ENCODE measurements at places on chromosomes 3 and 15.

- DNase-seq, result no peak
Measured at GRCh38 chr3:19473971-19474580, 325.8 kb downstream of the KCNH8 start.

DNA sequence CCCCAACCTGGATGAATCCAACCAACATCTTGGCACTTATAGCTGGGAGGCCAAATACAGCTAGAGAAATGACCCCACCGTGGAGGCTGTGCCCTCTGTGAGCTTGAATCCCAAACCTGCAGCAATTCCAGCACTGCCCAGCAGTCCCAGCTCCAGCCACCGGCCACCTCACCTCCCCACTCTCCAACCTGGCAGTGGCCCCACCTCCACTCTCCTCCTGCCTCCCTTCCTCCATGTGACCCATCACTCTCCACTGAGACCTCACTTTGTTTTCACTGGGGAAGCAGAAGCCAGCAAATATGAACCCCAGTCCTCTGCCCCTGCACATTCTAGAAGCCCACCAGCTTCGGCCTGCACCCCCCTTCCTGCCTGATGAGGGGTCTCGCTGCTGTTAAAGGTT is 79.7 kb upstream of the LINGO1 start:
- no peak for DNase-seq

DNA sequence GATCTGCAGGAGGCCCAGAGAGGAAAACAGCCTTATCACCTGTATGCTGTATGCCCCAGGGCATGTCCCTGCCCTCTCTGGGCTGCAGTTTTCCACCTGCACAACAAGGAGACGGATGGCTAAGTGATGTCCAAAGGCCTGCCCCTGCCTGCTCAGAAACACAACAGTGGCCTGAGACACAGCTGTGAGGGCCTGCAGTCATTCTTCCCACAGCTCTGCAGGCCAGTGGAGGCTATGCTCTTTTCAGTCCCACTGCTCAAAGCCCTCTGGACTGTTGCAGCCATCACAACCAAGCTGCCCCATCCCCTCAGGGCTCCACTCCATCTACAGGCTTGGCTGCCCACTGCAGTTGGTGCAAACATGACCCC is 5.2 kb upstream of the TBC1D2B start:
- no peak for DNase-seq

- no peak for DNase-seq
Measured at GRCh38 chr3:132448216-132448961, 31.1 kb downstream of the DNAJC13 start.

DNA sequence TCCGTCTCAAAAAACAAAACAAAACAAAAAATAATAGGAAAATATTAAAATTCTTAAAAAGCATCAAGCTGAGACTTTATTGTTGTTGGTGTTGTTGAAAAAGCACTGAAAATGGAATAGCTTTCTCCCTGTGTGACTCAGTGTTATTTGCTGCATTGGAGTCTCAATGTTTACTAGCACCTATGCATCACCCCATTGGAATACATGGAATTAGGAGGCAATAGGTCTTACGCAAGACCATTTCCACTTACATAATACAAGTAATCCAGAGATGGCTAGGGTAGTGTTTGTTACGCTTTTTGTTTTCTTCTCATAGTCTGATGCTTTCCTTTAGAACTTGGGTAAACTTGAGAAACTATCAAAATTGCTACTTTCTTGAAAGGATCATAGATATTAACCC is 15.2 kb downstream of the GXYLT2 start:
- no peak for DNase-seq

DNA sequence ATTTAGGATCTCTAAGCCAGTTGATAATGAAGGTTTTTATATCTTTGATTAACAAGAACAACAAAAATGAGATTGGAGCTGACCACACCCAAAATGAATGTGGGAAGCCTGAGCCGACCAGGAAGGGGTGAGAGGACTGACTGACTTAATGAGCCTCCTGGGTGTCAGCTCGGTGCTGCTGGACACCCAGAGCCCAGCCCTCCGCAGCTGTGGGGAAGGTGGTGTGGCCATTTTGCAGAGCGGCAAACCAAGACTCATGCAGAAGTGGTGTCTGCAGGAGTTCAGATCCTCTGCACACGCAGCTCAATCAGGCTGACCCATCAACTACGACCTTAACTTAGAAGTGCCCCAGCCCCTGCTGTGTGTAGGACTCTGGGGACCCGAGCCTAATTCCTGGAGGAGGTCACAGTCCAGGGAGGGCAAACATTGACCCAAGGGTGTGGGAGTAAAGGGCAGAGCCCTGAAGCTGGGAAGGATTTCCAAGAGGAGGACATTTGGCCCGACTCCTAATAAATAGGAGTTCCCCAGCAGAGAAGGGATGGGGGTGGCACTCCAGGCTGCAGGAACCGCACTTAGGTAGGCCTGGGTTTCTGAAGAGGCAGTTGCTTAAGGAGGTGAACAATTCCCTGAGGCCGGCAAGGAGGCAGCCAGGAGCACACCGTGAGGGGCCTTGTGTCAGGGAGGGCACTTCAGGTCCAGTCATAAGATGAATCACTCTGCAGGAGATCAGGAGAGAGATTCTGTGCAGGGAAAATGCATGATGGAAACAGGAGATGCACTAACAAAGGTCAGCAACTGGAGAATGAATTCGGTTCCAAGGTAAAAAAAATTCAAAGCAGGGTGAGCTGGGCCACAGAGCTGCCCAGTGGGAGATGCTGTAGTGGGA is 197.1 kb upstream of the TPM1 start:
- DNase-seq, result no peak

DNA sequence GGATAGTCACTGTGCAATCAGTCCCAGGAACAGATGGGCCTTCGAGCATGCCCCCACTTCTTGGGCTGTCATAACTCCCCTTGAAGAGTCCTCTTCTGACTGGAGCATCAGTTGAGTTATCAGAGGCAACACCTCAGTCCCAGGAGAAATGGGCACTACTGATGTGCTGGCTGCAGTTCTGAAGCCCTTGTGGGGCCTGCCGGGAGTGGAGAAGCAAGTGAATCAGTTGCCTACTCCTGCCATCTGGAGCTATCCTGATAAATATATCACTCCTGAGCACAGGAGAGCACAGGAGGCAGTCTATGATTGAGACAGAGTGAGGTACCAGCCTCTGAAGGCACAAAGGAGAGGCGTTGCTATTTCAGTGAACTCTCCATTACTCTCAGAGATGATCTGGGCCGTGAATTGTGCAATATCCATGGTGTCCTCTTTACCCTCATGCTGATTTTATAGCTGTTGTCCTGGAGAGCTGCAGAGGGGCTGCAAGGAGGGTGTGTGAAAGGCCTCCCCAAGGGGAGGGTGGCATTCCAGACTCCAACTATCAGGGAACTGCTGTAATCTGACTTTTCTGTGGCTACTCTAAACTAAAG is 344.2 kb upstream of the ROPN1 start:
- DNase-seq, result no peak

GRCh38 chr15:46408312-46408711 is 773.5 kb downstream of the SQOR start:
- no peak for DNase-seq

DNA sequence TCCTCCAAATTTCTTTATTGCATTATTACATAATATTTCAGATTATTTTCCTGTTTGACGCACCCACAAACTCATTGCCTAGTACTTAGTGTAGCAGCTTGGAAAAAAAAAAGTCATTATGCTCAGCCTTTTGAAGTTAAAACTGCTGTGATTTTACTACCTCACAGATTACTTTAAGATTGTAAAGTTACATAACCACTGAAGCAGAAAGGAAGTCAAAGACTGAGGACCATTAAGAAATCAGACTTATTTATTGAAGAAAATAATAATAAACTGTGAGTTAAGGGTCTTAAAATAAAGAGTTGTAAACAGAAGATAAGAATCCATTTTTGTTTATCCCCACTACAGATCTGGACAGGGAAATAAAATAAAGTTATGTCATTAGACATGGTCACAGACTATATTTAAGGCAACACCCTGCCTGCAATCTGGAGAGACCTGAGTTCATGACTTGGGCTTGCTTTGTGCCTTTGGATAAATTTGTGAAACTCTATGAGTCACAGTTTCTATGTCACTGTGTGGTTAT is 212.1 kb upstream of the ROBO2 start:
- no peak for DNase-seq

DNA sequence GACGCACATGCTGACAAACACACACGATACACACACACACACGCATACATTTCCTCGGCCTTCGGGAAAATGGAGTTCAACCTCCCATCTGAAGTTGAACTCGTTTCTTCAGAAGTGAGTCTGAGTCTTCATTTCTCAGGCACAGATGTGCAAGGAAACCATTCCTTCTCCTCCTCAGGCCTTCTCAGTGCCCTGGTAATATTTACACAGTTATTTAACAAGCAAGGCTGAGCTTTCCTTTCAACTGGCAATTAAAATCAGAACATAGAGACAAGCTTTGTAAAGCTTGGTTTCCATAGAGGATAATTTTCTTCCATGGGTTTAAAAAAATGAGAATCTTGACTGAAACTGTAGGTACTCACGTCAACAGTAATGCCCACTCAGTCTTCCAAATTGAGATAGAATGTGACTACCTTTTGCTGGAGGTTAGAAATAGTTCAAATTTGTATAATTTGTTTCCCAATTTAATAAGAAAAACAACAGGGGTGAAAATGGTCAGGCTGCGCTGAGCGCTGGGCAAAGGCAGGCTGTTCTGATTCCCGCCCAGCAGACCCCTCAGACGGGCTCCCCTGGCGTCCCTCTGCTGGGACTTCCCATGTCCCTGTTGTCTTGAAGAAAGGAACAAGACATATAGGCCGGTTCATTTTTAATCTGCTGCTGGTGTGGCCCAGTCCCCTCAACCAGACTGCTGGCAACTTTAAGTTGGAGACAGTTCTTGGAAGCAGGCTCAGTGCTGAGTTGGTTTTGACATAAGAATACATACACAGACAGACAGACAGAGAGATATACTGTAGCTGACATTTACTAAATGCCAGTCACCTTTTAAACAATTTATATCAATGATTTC is 174.3 kb downstream of the XXYLT1 start:
- DNase-seq, result no peak

DNA sequence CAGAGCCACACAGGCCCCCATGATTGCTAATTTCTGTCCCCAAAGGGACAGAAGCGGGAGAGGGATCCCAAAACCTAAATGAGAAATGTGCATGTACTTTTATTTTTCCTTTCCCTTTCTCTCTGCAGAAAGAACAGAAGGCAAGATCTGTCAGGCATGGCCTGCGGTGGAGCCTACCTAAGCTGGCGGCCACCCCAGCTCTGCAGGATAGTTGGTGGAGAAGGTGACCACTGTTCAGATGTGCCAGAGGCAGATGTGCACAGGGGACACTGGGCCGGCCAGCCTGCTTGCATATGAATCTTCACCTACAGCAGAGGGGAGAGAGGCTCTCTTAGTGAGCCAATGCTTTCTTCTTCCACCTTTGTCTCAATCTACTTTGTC is 2.1 kb upstream of the AMOTL2 start:
- DNase-seq, result no peak

DNA sequence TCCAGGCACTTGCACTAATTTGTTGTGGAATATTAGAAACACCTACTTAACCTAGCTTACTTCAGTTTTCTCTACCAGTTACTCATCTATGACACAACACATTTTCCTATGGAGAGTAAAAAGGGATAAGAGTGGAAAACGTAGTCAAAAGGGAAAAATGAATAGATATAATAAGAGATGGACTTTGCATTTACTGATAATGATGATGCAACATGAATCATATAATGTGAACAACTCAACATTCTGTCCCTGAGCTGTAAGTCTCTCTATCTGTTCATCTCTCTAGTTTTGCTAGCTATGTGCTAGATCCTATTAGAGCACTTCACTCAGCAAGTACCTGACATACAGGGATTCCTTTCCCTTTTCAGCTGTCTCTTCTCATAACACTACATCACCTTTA is 627.1 kb downstream of the AGBL1 start:
- no peak for DNase-seq

- no peak for DNase-seq
Measured at GRCh38 chr3:59821274-59821673, 771.4 kb upstream of the CFAP20DC start.

DNA sequence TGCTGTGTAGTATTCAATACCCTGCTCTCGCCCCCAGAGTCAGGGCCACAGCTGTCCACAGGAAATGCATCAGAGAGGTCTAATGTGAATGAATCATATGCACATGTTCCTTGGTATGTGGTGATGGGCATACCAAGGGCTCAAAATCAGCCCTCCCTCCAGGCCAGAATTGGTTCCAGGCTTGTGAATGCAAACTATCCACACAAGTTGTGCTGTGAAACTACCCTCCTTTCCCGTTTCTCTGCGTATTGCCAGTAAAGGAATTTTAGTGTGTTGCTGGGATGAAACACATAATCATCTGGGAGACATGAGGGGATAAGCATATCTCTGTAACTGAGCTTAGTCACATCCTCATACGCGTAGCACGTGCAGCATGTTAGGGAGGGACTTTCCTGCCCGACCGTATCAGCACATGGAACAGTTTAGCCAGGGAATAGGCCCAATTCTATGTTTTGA is 9.2 kb upstream of the MME start:
- DNase-seq, result no peak

DNA sequence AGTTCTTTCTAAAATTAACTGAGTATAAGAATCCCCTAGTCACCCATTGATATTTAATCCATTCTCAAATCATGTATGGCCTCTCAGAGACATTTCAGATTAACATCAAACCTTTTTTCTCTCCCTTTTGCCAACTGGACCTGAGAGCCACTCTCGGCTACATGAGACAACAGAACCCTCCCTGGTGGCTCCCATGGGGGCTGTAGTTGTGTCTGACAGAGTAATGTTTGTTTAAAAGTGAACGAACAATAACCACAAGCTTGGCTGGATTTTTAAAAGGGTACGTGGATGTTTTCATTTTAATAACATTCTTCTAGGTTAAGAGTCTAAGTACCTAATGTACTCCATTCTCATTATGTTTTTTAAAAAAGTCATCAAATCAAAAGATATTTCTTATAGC is 37.1 kb downstream of the P3H2 start:
- DNase-seq, result no peak

DNA sequence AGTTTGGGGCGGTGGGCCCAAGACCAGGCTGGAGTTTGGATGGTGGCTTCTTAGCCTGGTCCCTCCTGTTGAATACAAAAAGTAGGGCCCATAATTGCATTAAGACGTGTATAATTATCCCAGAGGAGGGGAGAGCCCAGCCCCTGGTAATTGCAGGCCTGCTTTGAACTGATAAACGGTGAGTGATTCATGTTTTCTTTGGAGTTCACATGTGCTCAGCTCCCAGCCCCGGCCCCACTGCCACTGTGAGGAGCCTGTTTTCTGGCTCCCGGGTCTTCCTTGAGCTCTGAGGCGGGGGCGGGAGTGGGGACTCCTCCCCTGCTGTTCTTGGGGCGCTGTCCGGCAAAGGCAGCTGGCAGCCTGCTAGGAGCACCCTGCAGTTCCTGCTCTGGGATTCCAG is 3.1 kb downstream of the PLXNA1 start:
- DNase-seq, result no peak

DNA sequence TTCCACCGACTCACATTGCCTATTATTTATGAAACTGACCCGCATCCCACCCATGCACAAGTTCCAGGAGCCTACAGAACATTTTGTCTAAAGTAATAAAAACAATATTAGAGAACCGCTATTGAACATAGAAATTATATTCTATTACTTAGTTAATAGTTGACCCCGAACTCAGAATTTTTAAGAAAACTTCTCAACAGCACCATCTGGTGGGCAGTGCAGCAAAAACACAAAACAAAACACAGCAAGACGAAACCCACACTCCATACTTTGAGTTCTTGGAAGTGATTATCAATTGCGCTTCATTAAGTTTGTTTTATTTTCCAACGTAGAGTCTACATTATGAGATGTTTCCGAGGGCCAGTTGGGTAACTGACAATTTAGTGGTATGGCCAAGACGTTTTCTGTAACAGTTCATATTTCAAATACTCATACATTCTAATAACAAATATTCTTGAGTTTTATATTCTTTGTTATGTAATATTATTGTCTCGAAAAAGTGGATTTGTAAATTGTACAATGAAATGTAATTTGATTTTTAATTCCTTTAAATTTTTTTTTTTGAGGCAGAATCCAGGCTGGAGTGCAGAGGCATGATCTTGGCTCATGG is 24.0 kb upstream of the C3orf70 start:
- DNase-seq, result peak; percentile 33

Data from activated CD8-positive, alpha-beta T cell treated with anti-CD3 and anti-CD28 coated beads, Interleukin-2, amount 10 ng/mL, durations not matched to agents 7 days and 5 days (primary cell).